ENCODE measurements at places on chromosomes 12 and 14.

DNA sequence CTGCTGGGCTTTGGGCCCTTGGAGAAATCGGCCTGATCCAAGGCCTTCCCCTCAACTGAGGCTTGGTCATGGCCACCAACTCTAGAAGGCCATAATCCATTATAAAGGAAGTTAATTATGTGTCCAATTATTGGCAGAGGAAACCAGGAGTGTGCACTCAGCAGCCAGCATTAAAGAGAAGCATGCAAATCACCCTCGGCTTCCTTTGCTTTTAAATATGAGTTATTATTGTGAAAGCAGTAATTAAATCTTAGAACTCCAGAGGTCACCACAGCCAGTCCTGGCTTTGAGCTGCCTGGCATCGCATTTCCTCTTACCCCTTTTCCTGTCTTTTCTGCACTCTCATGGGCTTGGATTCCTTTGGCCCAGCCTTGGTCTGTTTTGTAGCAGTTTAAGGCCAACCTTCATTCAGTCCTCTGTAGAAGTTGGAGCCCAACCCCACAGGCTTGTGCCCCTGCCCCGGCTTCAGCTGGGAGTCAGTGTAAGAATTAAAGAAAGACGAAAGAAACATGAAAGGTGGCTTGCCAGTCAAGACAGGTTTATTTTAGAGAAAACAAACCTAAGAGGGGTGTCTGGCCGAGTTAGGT lies 14.7 kb upstream of the KRT86 start:
- no peak for DNase-seq

GRCh38 chr12:49942921-49943624 lies 7.5 kb upstream of the AQP2 start:
- no peak for DNase-seq

DNA sequence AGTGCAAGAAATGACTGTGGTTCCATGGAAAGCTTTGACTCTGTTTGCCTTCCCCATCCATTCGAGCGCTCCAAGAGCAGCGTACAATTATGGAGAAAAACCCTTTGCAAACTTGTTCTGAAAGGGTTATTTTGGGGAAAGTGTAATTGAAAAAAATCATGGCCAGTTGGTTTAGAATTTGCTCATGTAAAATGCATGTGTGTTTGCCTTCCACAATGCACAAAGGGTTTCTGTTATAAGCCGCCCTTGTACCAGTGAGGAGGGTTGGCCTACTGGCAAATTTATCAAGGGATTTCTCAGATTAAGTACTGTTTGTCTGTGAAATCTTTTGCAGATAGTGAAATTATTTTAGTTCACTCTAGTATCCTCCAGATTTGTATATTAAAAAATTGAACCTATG lies 62.7 kb upstream of the PELI2 start:
- DNase-seq = no peak

GRCh38 chr12:15846887-15847286 lies 35.3 kb upstream of the STRAP start:
- DNase-seq = no peak

DNA sequence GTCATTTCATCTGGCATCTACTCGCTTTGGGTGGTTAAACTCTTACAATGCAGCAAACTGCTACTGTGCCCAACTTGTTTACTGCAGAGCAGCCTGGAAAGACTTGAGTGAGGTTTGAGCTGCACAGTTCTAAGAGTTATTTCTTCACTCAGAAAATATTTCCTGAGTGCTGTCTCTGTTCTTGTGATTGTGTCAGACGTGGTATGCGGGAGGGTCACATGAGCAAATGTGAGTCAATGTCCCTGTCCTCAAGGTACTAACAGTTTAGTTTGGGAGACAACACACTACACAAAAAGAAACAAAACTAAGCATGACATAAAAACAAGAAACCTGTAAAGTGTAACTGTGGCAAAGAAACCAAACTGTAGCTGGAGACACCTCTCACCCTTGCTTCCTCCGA lies 32.4 kb downstream of the FLVCR2 start:
- DNase-seq = no peak

DNA sequence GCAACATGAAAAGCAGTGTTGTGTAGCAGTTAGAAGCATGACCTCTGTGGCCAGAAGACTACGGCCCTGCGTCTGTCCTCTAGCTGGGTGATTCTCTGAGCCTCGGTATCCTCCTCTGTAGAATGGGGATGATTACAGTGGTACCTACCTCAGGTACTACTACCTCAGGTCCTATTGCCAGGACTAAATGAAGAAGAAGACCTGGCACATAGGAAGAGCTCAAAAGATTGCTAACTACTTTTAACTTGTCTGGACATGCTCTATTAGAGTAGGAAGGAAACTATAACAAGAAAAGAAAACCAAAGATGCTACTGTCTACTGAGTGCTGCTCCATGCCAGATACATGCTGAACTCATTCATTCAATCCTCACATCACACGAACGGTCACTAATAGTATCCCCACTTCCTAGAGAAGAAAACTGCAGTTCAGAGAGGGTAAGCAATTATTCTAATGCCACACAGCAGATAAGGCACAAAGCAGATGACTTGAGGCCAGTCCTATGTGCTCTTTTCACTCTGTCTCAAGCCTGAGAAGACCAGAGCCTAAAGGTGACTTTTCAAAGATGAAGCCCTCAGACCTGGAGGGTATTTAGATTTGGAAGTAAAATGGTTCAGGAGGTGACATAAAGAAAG lies 108.1 kb upstream of the HIF1A start:
- DNase-seq = no peak

DNA sequence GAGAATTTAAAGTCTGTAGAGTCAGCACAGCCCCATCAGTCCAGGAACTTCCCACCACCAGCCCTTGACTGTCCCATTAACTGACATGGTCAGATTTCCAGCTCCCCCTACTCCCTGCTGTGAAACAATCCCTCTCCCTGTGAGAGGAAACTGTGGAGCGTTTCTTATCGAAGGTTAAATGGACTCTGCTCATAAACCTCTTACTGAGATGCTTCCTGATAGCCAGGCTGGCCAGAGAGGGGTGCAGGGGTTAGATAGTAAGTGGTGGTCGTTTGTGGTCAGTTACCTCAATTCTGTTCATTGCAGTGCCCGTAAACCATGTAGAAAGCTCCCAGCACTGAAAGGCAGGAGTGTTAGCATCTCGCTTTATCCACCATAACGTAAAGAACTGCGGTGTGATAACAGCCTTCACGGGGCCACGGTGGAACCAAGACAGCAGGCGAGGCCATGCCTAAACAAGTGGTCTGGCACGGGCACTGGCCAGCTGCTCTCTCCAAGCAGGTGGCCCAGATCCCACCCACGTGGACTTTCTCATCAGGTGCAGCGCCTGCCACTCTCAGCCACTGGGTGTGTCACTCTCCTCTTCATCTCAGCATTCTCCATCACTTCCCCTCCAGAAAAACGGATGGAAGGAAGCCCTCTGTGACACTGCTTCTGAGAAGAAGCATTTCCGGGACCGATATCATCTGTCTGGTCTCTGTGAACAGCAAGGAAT lies 102.2 kb downstream of the FBXL14 start:
- DNase-seq = no peak
